ENCODE measurements at places on chromosomes 1 and 21.

- no peak for DNase-seq
These were observed 102.4 kb downstream of the CACHD1 start for GRCh38 chr1:64572222-64572900.

DNA sequence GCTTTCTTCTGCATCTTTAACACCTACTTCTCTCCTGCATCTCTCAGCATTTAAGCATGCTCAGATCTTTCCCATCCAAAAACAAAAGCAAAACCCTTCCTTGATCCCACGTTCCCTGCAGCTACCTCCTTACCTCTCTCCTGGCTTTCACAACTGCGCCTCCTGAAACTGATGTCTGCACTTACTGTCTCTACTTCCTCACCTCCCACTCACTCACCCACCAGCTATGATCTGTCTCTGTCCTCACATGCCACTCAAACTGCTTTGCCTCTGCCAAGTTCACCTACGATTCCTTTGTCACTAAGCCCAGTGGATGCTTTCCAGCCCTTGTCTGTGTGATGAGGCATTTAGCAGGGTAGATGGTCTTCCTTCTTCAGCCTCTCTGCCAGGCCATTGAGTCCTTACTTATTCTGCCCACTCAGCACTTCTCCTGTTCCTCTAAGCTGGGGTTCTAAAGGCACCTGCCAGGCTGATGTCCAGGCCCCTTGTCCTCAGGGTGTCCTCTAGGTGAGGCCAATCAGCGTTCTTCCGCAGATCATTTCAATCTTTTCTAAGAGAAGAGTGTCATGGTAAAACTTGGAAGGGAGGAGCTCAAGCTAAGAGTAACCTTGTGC, 10.0 kb upstream of the GJB3 start:
- no peak for DNase-seq

DNA sequence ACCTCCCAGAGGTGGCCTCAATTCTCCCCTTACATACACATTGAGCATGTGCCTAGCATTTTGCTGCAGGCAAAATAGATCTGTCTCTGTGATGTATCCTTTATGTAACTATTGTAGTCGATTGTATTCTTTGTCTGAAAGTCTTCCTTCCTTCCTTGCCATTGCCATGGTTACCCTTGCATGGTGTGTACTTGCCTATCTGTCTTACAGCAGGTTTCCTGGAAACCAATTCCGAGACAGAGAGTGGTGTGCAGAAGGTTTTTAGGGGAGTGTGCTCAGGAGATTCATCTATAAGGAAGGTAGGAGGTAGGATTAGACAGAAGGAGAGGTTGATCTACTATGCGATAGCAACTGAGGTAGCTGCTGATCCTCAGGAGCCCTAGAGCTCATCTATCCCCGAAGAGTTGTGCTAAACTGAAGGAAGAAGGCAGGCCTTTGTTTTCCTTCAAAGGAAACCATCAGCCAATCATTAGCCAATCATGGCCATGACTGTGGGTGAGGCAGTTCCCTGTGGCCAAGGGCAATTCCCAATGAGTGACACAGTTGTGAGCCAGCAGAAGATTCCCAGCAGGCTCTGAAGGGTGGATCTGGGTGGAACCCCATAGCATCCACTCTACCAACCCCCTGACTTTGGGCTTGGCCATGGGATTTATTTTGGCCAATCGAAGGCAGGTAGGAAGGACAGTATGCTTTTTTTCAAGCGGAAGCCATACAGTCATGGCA, 15.0 kb downstream of the CITED4 start:
- peak; percentile 55 for DNase-seq

DNA sequence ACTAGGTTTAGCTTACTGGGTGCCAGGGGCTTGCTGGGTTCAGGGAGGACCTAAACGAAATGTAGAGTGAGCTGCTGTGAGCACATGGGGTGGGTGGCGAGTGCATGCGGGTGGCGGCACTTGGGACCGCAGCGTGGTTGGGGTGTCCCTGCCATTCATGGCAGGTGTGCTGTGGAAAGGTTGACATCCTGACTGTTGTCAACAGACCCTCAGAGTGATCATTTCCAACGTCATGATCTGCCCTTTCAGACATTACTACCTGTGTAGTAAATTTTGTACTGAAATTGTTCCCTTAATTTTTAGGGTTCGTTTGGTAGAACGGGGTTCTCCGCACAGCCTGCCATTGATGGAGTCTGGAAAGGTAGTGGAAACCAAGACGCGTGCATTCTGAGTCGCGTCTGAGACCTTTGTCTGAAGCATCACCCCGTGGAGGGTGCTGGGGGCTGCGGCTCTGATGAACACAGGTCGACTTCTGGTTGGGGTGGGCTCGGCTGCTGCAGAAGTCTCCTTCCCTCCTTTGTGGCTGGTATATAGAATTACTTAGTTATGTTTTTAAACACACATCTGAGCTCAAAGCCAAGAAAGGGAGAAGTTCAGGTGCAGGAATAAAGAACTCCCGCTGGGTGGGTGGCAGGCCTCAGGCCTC, 43.3 kb downstream of the S100B start:
- DNase-seq = no peak

GRCh38 chr1:2457444-2457843, 18.6 kb upstream of the PLCH2 start:
- DNase-seq = no peak

GRCh38 chr1:1171546-1172340, 1.9 kb upstream of the TTLL10 start:
- no peak for DNase-seq

- DNase-seq = no peak
These were observed 46.8 kb downstream of the SAMSN1 start for GRCh38 chr21:14499316-14499715.

DNA sequence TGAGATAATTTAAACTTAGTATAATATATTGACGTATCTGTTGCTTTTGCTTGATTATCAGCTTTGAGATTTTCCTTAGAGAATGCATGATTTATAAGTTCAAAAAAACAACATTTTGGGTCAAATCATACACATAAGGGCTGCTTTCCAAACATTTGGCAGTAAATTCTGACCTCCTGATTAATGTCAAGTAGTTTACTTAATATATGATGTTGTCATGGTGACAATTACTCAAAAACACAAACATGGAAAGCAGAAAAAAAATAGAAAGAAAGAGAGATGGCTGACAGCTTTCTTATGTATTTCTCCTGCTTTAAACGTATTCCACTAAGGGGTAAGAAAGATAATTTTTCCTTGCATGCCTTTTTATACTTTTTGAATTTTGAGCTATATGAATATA, 258.2 kb upstream of the C1orf105 start:
- DNase-seq = no peak

DNA sequence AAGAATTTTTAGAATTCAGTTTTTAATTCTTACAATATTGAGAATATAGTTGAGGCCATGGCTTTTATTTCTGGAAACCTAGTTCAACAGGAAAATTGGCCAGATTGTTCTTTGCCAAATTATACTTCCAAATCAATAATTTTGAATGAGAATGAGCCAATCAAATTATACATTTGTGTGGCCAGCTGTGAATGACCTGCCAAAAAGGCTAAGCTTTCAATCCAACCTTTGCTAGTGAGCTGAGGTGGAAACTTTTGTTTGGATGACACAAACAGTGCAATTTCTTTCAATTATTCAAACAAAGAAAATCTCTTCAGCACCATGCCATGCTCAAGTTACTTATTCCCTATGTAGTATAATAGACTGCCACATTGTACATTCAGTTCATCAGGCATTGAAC, 167.8 kb downstream of the PATJ start:
- DNase-seq = no peak

- peak; percentile 90 for DNase-seq
These were observed at the start of gene KCNH1 for GRCh38 chr1:211133836-211134669. Gene KCNH1, minus strand, starts transcription at chr1:211134148. Its CDS starts 203 bp downstream, at chr1:211133945.

DNA sequence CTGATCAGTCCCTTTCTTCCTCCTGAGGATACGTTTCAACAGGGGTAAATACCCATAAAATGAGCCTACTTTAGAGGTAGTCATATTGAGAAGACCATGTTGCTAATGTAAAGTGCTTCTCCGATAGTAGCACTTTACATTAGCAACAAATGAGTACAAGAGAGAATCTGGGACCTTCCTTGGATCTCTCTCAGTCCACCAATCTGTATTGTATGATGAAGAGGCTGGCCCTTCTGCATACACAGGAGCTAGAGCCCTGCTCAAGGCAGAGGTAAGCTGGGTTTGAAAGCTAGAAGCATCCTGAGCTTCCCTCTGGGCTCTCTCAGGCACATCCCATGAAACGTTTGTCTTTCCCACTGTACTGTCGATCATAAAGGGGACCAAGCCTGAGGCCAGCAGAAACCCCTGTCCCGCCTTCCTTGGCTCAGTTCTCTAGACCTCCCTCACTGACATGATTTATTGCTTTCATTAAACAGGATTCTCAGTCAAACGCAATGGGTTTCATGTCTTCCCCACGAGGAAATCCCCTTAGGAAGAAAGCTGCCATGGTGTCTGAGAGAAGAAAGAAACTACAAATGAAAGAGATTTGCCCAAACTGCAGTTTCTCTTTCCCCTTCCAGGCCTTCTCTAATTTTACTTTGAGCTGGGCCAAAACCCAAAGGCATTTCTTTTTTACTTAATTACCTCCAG, 62.8 kb upstream of the BCAR3 start:
- DNase-seq = no peak

DNA sequence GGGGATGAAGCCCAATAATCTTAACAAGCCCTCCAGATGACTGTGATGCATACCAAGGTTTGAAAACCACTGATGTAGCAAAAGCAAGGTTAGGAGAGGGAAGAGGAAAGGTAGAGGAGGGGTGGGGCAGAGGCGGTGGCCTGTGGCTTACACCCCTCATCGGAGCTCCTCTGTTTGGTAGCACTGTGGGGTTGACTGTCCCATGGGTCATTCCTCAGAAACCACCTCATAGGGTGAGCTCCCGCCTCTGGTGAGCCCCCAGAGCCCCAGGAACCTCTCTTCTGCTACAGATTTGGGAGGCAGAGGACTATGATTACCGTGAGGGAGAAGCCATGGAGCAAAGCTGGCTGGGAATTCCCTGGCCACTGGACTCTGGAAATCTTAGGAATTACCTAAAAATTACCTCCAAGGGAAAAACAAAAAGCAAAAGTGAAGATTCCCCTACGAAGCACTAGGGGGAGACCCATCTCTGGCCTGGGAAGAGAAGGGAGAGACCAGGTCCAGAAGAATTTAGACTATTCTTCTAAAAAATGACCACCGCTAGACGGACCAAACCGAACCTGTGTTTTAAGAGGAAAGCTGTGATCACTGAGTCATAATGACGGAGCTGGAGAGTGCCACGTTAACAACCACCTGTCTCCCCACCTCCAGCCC, 1.5 kb upstream of the RASSF5 start:
- DNase-seq = peak; percentile 25

- no peak for DNase-seq
These were observed 23.4 kb downstream of the DMAP1 start for GRCh38 chr1:44236490-44237272.

- DNase-seq = no peak
These were observed 29.3 kb downstream of the NIBAN1 start for GRCh38 chr1:184945029-184945428.

GRCh38 chr1:214708321-214708955, 105.4 kb downstream of the CENPF start:
- no peak for DNase-seq

GRCh38 chr21:31182231-31183140, 144.2 kb upstream of the KRTAP19-8 start:
- no peak for DNase-seq

DNA sequence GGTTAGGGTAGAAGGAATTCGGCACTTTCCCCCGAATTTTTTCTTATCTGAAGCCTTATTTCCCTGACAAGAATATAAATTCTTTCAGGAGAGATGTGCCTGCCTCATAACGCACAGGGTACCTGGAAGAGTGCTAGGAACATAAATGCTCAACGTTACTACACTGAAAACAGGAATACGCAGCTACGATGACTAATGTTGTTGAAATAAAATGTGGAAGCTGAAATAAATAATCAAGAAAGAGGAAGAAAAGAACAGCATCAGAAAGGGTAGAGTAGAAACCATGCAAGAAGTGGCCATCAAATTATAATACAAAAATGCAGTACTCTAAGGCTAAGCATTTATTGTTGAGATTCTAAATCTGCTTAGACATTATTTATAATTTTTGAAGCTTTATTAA, 33.9 kb downstream of the SLC66A1 start:
- DNase-seq = no peak

DNA sequence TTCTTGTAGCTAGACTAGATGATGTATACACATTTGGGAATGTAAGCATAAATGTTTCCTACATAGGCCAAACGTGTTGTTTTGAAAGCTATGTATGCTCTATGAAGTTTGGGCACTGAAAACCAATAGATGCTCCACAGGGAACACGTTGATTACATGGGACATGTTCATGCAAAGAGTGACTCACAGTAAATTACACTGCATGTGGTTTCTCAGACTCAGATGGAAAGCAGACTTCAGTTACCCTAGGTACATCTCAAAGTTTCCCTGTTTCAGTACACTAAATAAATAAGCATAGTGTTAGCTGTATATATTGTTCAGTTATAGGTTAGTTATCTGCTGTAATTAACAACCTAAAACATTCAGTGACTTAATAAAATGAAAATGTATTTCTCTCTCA, 301.9 kb upstream of the RUNX1 start:
- no peak for DNase-seq

DNA sequence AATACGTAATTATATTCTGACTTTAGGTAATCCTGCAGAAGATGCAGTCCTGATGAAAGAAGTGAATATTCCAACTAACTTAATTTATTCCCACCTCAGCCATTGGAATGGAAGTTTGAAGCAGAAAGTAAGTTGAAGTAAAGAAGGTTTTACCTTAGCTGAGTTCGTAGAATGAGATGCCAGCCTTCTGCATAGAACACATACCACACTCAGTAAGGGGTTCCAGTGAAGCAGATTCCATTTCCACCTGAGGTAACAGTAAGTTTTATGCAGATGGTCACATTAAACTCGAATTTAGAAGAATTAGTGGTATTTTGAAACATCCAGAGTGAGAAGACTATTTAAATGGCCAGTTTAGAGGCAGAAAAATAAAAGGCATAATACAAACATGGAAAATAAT, 20.2 kb downstream of the RBM11 start:
- DNase-seq = no peak

GRCh38 chr1:226131639-226132038, 54.9 kb downstream of the ACBD3 start:
- DNase-seq = no peak

GRCh38 chr1:73953586-73953985, 244.4 kb downstream of the LRRIQ3 start:
- no peak for DNase-seq

GRCh38 chr1:119318466-119319309, 49.9 kb upstream of the HAO2 start:
- DNase-seq = no peak

GRCh38 chr21:14435423-14435822, 52.5 kb upstream of the HSPA13 start:
- no peak for DNase-seq

Measured in HT1080 (cell line).